ENCODE measurements at places on chromosomes 5 and 9.

- DNase-seq = no peak
Observed at GRCh38 chr9:99870126-99870525, 36.3 kb upstream of the STX17 start.

GRCh38 chr9:115204904-115205453, 87.0 kb upstream of the TNC start:
- peak; percentile 37 for DNase-seq

DNA sequence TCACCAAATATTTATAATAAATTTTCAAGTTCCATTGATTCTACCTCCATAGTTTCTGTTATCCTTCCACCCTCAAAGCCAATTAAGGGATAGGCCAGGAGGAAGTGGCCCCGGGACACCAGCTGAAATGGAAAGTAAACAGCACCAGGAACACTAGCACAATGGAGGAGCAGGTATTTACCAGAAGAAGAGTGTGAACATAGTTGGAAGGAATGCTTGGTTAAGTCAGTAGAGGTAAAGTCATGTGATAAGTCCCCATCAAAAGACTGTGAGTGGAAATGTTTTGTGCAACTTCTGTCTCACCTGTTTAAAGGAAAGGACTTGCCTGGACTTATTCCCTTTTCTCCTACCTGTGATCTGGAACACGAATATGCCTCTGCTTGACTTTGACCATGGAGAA, 146.7 kb upstream of the RAI14 start:
- no peak for DNase-seq

DNA sequence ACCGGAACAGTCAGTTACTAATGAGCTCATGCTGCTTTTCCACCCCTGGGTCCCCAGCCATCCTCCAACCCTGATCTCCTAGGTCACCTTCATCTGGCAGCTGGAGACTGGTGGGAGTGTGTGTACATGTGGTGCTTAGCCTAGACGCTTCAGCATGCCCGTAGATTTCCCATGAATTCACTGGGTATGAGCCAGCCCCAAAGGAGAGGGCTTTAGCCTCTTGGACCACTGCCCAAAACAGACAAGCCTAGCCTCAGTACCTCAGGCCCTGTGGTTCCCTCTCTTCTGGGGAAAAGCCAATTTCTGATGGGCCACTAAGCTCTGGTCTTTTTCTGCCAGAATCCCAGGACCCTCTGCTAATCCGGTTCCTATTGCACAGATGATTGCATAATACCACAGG, 48.0 kb upstream of the ASTN2 start:
- no peak for DNase-seq

DNA sequence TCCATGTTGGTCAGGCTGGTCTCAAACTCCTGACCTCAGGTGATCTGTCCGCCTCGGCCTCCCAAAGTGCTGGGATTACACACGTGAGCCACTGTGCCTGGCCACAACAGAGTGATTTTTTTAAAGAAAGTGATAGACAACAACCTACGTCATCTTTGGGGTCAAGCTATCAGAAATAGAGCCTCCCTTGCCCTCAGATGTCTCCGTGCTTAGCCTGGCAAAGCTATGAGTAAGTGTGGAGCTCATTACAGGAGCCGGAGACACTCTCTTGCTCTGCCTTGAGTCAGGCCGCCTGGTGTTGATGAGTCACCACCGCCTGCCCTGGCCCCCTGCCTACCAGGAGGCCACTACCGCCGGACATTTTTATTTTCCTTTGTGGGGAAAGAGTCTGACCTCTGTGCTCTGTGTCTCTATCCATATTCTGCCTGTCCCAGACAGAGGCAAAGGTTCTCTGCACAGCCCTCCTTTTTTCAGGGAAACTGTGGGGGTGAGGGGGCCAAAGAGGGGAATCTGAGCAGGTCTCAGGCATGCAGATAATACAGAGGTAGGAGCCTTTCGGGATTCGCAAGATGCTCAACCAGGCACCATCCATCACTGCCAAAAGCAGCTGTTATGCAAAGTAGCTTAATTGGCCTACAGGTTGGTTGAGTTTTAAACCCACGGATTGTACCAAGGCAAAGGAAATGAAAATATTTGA, 123.7 kb upstream of the CPEB4 start:
- peak; percentile 81 for DNase-seq

DNA sequence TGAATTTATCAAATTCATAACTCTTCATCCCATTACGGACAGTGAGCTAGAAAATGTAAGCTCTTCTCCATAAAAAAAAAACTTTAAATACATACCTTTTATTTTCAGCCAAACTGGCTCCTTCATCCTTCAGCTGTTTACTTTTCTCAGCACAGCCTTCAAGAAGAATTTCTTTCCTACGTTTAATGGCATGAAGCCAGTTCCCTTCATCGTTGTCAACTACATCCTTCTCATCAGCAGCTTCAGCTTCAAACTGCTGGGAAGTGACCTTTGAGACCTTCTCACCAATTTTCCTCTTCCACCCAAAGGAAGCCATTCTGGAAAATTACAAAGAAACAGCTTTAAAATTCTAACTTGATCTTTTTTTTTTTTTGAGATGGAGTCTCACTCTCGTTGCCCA, 9.1 kb downstream of the TTC33 start:
- DNase-seq = no peak

DNA sequence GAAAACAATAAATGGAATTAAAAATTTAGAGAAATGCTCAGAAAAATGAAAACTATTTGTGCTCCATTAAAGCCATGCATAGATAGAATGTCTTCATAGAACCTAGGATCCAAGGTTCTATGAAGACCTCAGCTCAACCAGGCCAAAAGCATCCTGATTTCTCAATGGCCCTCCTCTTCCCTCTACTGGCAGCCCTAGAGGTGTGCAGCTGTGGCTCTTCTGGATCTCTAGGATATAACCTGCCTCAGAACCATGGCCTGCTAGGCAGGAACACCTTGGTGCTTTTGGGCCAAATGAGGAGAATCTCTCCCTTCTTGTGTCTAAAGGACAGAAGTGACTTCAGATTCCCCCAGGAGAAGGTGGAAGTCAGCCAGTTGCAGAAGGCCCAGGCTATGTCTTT, 15.1 kb downstream of the IFNA1 start:
- DNase-seq = peak; percentile 32

GRCh38 chr5:53928641-53929040, 368.2 kb downstream of the NDUFS4 start:
- no peak for DNase-seq

- no peak for DNase-seq
Observed at GRCh38 chr9:35930521-35930920, 21.2 kb downstream of the SPAAR start.

DNA sequence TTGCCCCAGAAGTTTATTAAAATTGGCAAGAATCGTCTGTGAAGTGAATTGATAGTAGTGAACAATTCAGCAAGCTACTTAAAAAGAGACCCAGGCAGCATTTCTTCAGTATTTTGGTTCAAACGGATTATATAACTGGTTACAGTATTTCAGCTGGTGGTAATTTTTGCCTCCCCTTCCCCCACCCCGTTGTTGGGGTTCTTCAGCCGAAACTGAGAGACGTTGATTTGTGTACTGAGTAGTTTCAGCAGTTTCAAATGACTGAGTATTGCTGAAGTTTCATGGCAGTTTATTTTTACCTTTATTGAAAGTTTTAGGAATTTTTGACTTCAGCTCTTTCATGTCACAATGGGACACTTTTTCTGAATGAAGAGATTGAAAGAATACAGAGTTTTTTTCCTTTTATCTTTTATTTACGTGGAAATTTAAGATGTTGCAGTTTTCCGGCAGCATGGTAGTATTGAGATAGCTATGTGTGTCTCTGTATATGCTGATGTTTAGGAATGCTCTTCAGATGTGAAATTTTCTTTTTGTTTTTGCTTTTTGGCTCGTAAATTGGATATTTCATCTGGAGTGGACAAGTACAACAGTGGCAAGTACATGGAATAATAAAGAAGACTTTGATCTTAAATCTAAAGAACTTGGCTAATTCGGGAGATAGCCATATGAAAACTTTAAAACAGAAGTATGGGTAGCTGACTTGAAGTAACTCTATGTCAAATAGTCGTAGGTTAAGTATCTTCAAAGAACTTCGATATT, 1.9 kb downstream of the GPBP1 start:
- no peak for DNase-seq

GRCh38 chr5:83245037-83245436, 167.7 kb downstream of the XRCC4 start:
- DNase-seq = no peak

- no peak for DNase-seq
Observed at GRCh38 chr9:83034026-83034425, 28.9 kb downstream of the RASEF start.

GRCh38 chr5:172322028-172322965, 38.7 kb upstream of the UBTD2 start:
- no peak for DNase-seq

GRCh38 chr5:154653764-154654485, 101.3 kb upstream of the LARP1 start:
- DNase-seq = no peak

DNA sequence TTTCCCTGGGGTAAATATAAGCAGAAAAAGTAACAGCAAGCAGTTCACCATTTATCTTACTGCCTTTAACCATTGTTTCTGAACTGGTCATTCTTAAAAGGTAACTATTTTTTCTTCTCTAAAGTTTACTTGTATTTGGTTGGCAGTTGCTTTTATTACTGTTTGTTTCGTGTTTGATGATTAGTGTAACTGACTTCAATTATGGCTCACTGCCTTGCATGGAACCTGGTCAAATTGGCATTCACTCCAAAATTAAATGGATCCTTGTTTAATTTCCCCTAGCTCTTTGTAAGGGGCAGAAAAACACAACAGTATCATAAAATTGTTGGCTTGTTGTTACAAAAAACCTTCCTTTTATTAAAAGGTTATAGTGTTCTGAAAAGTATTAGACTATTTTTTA, 1723.9 kb upstream of the CDH6 start:
- DNase-seq = no peak

GRCh38 chr5:171418982-171419687, at the start of gene FGF18:
Gene FGF18, plus strand, starts transcription at chr5:171419647. Its CDS starts 553 bp downstream, at chr5:171420200.
- DNase-seq = peak; percentile 24

DNA sequence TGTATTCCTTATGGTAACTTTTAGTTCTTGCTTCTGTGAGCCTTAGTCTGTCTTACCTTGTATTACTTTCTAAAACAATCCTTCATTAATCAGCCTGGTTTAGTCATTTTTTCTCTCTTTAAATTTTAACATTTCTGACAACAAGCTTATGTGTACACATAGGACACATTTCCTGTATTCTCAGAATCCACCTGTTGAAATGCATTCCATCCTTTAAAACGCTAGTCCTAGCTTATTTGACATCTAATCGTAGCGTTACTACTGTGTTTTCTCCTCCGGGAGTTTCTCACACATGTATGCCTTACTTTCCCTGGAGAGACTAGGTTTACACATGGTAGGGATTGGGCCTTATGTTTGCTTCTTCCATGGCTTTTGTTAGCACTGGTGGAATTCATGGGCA, 3.8 kb downstream of the TARS1 start:
- no peak for DNase-seq

DNA sequence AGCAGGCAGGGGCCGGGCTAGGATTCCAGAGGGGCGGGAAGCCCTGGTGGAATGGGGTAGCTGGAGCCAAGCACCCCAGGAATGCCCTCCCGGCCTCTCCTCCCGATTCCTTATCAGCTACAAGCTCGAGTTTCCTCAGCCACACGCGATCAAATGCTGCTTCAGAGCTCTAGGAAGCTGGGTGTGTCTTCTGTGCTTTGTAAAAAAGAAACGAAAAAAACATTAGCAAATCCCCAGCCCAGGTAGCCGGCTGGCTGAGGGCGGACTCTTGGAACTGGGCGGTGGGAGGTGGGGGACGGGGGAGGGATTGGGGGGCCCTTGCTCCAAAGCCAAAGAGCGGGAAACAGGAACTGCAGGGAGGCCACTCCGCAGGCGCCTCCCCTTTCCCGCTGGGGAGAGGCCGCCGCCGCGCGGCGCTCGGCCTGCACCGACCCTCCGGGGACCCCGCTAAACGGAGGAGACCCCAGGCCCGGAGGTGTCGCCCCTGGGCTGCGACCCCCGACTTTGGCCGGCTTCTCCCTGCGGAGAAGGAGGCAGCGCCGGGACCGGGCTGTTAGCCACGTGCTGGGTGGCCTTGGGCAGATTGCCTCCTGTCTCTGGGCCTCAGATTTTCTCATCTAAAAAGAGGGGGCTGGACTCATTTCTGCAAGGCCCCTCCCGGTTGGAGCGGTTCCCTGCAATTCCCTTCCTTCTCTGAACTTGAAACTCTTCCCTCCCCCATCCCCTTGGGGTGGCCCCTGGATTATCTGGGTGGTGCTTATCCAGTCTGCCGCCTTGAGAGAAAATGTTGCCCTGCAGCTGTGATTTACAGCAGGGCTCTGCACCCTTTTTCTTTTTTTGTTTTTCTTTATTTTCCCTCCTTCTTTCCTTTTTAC, 40.9 kb upstream of the FABP6 start:
- no peak for DNase-seq

DNA sequence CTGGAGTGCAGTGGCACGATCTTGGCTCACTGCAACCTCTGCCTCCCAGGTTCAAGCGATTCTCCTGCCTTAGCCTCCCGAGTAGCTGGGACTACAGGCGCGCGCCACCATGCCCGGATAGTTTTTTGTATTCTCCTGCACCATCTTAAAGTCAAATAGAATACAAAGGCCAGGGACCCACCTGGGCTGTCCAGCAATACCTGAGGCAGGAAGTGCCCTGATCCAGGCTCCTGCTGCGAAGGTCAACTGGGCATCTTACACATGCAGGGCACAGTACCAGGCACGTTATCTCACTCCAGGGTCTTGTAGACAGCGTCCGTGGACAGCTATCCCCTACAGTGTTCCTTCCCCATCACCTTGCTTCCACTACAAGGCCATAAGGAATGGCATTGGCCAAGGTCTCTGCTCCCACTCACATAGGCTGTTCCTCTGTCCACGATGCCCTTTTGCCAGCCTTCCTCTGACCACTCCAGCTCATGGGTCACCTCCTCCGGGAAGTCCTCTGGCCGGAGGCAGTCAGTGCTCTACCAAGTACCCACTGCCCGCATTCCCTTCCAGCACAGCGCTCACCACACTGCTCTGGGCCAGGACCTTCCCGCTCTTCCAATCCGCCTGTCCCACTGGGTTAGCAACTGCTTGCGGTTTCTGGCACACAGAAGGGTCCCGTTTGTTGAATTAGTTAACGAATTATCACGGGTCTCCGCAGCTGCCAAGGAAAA, 978 bp downstream of the P4HA2 start:
- no peak for DNase-seq

DNA sequence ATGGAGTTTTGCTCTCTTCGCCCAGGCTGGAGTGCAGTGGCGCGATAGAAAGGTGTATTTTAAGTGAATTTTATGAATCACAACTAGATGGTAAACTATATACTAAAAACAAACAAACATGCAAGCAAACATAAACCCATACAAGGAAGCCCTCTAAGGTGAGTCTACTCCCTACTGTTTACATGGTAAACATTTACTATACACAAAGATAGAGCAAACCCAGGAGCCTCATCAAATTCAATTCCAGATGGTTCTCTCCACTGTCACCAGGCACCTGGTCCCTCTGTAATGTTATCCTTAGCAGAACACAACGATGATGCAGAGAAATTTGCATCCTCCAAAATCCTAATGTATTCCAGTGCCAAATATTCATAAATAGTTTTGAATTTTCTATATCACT, 17.9 kb downstream of the ANKH start:
- no peak for DNase-seq

GRCh38 chr5:119354537-119355243, 1.1 kb upstream of the TNFAIP8 start:
- DNase-seq = no peak

Data from inflammatory macrophage (primary cell).